ENCODE measurements at places on chromosomes 16 and 17. TPM values are rescaled to one million over a fixed set of nuclear protein-coding genes. Genes with fewer than 3 reads are reported as not detected.

The CX3CL1 gene
- total RNA-seq: 0.91 TPM

The SKAP1 gene
- not detected for total RNA-seq

The YBX2 gene
- 3.9 TPM for total RNA-seq

The TNK1 gene
- total RNA-seq: 0.65 TPM

The NPIPA5 gene
- total RNA-seq: 0.52 TPM

The WFIKKN2 gene
- not detected for total RNA-seq

The CA5A gene
- total RNA-seq: not detected

The TLCD3B gene
- total RNA-seq: not detected

The CA10 gene
- not detected for total RNA-seq

The ARL5C gene
- not detected for total RNA-seq

The PPP1R27 gene
- total RNA-seq: not detected

The PRRT2 gene
- 26.6 TPM for total RNA-seq

The SLC46A1 gene
- 2.3 TPM for total RNA-seq

The HBA1 gene
- total RNA-seq: not detected

The DHRS7C gene
- total RNA-seq: not detected

The COG4 gene
- 45.4 TPM for total RNA-seq

The CRISPLD2 gene
- total RNA-seq: 252 TPM

The ZNF319 gene
- total RNA-seq: 7.5 TPM

The COPRS gene
- total RNA-seq: 28.2 TPM

The KRT13 gene
- total RNA-seq: not detected

The SLFN13 gene
- 1.8 TPM for total RNA-seq

The CHD9 gene
- total RNA-seq: 20.3 TPM

The ASGR1 gene
- 1.0 TPM for total RNA-seq

The RNU2-1 gene
- total RNA-seq: not detected

Measured in epithelial cell of alveolus of lung (primary cell).